ENCODE measurements at places on chromosomes 11 and 22.

DNA sequence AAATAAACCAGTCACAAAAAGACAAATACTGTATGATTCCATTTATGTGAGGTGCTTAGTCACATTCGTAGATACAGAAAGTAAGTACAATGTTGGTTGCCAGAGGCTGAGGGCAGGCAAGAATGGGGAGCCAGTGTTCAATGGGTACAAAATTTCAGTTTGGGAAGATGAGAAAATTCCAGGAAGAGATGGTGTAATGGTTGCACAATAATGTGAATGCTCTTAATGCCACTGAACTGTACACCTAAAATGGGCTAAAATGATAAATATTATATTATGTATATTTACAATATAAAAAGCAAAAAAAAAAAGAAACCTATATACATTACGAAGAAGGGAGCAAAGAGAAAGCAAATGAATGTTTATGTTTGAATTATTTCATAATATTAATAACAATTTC lies 329.0 kb downstream of the C11orf87 start:
- no peak for DNase-seq

GRCh38 chr11:95344932-95345642 lies 114.1 kb upstream of the SESN3 start:
- no peak for DNase-seq

- DNase-seq = no peak
Observed at GRCh38 chr11:66247295-66247694, 21.1 kb upstream of the RAB1B start.

DNA sequence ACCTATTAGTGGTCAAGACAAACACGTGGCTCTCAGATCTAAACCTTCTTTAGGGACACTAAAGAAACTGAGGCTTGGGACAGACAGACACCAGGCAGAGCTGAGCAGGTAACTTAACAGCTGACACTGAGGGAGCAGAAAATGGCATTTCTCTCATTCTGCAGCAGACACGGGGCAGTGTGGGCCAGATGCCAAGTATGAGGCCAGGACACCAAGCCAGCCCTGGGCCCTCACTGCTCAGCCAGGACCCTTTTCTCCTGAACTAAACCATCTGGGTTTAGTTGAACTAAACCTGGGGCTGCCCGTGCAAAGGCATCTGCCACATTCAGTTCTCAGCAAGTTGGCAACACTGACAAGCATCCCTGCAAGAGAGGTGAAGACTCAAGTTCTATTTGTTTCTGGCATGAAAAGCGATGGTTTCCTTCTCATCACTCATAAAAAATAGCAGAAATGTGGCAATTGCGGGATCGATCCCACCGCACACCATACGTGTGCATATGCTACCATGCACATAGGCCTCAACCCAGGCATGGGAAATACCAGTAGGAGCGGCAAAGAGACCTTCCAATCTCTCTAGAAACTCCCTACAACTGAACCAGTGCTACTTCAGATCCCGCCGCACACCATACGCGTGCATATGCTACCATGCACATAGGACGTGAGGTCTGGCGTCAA lies 100.1 kb upstream of the BID start:
- DNase-seq = no peak

DNA sequence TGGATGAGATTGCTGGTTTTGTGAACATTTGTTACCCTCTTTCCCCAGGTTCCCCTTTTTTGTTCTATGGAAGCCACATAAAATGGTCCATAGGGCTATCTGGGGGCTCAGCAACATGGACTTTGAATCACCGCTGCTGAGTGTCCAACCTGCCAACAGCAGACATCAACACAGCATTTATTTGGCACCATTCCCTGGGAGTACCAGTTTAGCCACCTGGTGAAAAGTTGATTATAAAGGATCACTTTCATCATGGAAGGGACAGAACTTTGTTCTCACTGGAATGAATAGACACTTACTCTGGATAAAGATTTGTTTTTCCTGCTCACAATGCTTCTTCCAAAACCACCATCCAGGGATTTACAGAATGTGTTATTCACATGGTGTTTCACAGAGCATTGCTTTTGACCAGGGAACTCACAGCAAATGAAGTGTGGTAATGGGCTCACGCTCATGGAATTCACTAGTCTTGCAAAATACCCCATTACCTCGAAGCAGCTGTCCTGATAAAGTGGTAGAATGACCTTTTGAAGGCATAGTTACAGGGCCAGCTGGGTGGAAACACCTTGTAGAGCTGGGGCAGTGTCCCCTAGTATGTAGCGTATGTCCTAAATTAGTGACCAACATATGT lies 43.9 kb downstream of the ADM start:
- DNase-seq = no peak
